Stimulated activated CD4-positive, alpha-beta T cell treated with anti-CD3 and anti-CD28 coated beads, Interleukin-1b, Interleukin-23, amount 100 ng/mL, for 1 hour (primary cell): ENCODE measurements at places on chromosomes 5 and 9.

- no peak for DNase-seq
Observed at GRCh38 chr9:130051855-130052254, 1.9 kb upstream of the GPR107 start.

DNA sequence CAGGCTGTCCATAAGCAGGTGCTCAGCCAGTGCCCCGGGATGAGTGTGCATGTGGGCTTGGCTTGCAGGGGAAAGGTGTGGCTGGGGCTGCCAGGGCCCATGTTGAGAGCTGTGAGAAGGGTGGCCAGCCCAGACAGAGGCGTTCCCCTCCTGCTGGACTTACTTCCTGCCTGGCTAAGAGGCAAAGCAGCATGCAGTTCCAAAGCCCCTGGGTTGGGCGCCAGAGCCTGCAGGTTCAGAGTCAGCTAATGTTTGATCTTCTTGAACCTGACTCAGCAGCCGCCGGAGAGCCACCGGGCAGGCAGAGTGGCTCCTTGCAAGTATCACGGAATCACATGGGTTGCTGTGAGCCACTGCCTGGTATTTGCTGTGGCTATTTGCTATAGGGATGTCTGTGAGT lies 168.4 kb upstream of the MAP1B start:
- no peak for DNase-seq

- DNase-seq: no peak
Observed at GRCh38 chr5:178507151-178507932, 82.9 kb downstream of the COL23A1 start.

GRCh38 chr9:131358556-131358955 lies 35.3 kb upstream of the PRRC2B start:
- DNase-seq: no peak

GRCh38 chr5:139745132-139745799 lies 50.3 kb upstream of the PSD2 start:
- no peak for DNase-seq

DNA sequence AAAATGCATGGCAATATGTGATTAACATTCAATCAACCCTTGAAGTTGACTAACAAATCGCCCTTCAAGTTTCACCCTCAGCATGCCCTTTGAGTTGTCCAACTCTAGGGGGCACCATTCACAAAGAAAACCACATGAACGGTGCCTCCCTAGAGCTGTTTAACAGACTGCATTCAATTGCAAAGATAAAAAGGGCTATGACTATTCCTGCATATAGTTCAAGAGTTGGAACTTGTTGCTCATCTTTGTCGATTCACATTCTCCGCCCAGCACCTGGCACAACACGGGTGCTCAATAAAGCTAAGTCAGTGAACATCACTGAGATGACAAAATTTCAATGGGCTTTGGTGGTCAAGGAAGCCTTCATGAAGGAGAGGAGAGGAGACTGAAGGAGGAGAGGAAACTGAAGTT lies 69.6 kb upstream of the SLC30A5 start:
- no peak for DNase-seq

- no peak for DNase-seq
Observed at GRCh38 chr5:77641963-77642737, 3.6 kb upstream of the OTP start.

- DNase-seq: no peak
Observed at GRCh38 chr5:55062039-55062779, 38.2 kb downstream of the GZMK start.

GRCh38 chr9:113807173-113808061 lies 68.7 kb upstream of the ZNF618 start:
- no peak for DNase-seq

DNA sequence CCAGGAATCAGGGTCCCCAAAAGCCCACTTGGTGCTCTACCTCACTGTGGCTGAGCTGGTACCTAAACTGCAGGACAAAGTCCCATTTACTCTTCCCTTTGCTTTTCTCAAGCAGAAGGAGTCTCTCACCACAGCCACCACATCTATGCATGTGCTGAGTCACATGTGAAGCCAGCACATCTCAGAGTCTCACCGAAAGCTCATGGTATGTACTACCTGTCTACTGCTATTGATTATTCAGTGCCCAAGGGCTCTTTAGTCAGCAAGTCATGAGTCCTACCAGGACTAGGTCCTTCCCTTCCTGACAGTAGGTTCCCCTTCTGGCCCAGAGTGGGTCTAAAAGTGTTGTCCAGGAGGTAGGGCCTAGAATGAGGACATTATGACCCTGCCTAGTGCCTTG lies 130.7 kb upstream of the NTRK2 start:
- no peak for DNase-seq

GRCh38 chr5:1393571-1394501 lies 48.9 kb upstream of the CLPTM1L start:
- no peak for DNase-seq

GRCh38 chr5:77957931-77958521 lies 181.9 kb upstream of the TBCA start:
- DNase-seq: no peak

DNA sequence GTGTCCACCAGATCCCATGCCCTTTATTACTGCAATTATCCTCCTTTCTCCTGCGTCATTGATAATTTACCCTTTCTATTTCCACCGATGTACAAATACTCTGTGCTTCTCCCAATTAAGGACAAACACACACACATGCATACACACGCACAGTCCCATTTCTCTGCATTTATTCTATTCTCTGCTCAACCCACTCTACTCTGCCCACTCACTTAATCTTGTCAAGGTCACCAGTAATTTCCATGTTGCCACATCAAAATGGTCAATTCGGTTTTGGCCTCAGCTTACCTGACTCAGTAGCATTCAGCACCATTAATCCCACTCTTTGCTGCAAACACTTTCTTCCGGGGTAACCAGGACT lies 14.6 kb upstream of the STRBP start:
- no peak for DNase-seq

GRCh38 chr5:1875843-1876659 lies 6.7 kb downstream of the IRX4 start:
- DNase-seq: no peak

GRCh38 chr9:115712981-115713380 lies 440.6 kb upstream of the PAPPA start:
- DNase-seq: no peak

- no peak for DNase-seq
Observed at GRCh38 chr9:35832814-35833213, 3.8 kb downstream of the TMEM8B start.

DNA sequence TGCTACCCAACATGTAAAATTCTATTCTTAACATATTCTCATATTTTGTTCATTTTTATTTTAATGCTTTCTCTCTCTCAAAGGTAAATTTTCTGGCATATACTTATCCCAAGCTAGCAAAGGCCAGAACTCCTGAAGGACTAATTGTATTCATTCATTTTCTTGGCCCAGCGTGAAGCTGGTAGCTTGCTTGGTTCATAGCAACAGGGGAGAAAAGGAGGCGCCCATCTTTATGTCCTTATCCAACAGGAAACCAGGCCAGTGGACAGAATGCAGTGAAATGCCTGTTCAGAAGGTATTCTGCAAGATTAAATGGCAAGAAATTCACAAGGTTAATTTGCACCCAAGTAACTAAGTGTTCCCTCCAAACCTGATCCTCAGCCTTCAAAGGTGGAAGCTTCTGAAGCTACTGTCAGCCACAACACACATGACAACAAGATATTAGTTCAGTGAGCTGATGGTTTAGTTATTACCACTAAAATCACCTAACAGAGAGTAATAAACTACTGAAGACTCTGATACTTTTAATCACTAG lies 5.6 kb downstream of the EFNA5 start:
- no peak for DNase-seq

- no peak for DNase-seq
Observed at GRCh38 chr5:126811515-126812198, 34.7 kb downstream of the LMNB1 start.

DNA sequence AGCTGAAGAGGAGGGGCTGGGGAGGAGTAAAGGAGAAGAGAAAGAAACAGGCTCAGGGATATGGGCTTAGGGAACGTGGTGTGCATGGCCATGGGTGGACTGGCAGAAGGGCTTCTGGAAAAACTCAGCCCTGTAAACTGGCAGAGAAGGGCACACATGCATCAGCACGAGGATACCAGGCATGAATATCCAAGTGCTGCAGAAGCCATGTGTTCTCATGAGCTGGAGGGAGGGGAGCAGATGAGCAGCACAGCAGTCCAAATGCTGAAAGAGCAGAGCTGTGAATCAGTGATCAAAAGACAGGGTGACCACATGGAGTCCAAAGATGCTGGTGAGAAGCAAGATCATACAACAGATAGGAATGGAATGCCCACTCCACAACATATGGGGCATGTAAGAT lies 72.3 kb downstream of the SEMA5A start:
- DNase-seq: no peak
